ENCODE measurements at places on chromosomes 12 and 14.

DNA sequence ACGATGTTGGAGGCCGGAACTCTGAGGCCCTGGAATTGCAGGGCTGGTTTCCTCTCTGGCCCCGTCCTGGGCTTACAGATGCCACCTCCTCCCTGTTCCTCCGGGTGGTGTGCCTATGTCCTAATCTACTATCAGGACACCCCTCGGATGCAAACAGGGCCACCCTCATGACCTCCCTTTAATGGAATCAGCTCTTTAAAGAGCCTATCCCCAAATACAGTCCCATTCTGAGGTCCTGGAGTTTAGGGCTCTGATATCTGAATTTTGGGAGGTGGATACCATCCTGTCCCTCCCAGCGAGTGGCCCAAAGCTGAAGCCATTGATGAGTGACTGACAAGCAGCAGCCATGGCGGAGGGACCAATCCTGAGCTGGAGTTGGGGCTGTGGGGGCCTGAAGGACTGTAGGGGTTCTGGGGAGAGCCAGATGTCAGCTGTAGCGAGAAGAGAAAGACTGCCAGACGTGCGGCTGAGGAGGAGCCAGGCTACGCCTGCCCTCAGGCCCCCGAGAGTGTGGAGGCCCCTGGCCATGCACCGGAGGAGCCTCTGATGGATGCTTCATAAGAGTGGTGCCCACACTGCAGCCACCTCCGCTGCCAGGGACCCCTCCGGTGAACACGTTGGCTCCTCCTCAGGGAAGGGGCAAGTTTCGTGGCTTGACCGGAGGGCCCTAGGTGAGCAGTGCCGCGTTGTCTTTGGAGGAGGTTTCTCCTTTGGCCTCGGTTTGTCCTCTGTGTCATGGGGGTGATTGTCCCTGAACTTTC is 100.2 kb downstream of the KIF26A start:
- DNase-seq, result no peak

- no peak for DNase-seq
Observed at GRCh38 chr14:53016491-53016890, 65.6 kb upstream of the FERMT2 start.

DNA sequence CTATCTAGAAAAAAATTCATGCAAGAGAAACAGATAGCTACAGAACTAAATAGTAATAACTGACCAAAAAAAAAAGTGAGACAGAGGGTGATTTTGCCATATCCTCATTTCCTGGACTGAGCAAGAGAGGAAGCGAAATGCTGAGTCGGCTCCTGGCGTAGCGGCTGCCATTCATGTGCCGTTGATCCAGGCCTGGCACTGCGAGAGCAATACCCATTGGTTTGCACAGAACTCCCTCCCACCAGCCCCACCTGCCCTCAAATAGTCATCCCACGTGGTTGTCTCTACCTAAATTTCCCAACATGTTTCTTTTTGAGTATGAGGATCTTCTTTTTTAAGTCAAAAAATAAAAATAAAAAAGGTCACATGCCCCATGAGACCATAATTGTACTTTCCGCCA is 9.4 kb upstream of the WNT5B start:
- DNase-seq, result no peak

DNA sequence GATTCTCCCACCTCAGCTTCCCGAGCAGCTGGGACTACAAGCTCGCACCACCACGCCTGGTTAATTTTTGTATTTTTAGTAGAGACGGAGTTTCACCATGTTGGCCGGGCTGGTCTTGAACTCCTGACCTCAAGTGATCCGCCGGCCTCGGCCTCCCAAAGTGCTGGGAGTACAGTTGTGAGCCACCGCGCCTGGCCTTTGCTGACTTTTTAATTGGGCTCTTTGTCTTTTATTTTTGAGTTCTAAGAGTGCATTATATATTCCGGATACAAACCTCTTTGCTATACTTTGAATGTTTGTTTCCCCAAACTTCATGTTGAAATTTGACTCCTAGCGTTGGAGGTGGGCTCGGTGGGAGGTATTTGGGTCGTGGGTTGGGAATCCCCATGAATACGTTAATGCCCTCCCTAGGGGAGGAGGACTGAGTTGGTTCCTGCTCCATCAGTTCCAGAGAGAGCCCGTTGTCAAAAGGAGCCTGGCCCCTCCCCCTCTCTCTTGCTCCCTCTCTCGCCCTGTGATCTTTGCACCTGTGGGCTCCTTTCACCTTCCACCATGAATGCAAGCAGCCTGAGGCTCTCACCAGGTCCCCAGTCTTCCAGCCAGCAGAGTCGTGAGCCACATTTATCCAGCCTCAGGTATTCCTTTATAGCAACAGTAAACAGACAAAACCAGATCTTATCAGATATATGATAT is 103.2 kb upstream of the EVL start:
- DNase-seq, result no peak

- peak; percentile 42 for DNase-seq
Observed at GRCh38 chr12:7130701-7131501, 730 bp downstream of the CLSTN3 start.

GRCh38 chr12:121232977-121233627 is 23.2 kb downstream of the P2RX4 start:
- DNase-seq, result no peak

GRCh38 chr12:100254876-100255275 is 12.0 kb downstream of the DEPDC4 start:
- DNase-seq, result no peak

GRCh38 chr12:118325081-118325480 is 47.6 kb downstream of the TAOK3 start:
- DNase-seq, result no peak

DNA sequence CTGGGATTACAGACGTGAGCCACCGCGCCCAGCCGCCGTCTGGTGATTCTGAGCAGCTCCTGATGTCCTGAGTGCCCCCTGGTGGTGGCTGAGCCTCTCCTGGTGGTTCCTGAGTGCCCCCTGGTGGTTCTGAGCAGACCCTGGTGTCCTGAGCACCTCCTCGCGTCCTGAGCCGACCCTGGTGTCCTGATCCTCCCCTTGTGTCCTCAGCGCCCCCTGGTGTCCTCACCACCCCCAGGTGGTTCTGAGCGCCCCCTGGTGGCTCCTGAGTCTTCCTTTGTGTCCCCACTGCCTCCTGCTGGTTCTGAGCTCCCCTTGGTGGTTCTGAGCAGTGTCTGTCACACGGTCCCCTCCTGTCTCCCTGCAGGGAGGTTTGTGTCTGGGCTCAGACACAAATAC is 1304.9 kb downstream of the TMEM121 start:
- DNase-seq, result peak; percentile 72

GRCh38 chr12:119406308-119406707 is 71.8 kb downstream of the CCDC60 start:
- no peak for DNase-seq

DNA sequence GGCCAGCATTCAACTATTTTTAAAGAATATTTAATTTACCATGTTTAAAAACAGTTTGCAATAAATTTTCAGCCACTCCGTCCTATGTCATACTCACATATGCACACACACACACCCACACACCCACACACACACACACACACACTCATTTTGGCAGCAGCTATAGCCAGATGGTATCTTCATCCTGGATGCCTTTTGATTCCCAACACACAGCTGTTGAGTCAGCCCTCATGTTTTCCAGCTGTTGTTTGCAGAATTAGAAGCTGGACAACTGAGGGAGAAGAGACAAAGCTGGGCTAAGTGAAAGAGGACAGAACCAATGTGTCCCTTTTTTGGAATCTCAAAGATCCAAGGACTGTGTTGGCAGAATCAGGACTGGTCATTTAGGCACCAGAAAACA is 80.0 kb upstream of the EGLN3 start:
- DNase-seq, result no peak

DNA sequence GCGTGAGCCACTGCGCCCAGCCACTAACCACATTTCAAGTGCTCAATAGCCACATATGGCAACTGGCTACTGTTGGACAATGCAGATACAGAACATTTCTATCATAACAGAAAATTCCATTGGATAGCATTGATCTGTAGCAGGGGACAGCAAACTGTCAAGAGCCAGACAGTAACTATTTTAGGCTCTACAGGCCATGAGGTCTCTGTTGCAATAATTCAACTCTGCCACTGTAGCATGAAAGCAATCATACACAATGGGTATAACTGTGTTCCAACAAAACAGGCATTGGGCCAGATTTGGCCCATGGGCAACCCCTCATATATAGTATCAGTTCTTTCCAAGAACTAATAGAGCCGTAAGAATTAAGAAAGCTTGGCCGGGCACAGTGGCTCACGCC is 8.0 kb downstream of the CSRNP2 start:
- DNase-seq, result no peak

DNA sequence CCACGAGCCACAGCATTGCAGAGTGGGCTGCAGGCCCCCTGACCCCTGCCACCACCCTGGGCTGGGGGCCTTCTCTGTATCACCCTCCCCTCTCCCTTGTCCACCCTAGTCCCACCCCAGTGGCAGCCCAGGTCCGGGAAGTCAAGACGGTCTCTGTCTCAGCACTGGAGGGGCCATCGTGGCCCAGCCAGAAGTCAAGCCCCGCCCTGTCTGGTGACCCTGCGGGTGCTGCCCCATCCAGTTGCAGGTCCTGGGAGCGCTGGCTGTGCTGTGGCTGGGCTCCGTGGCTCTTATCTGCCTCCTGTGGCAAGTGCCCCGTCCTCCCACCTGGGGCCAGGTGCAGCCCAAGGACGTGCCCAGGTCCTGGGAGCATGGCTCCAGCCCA is 2.7 kb downstream of the PLD4 start:
- DNase-seq, result no peak

- DNase-seq, result no peak
Observed at GRCh38 chr14:87002776-87003175, 990.2 kb downstream of the GALC start.

DNA sequence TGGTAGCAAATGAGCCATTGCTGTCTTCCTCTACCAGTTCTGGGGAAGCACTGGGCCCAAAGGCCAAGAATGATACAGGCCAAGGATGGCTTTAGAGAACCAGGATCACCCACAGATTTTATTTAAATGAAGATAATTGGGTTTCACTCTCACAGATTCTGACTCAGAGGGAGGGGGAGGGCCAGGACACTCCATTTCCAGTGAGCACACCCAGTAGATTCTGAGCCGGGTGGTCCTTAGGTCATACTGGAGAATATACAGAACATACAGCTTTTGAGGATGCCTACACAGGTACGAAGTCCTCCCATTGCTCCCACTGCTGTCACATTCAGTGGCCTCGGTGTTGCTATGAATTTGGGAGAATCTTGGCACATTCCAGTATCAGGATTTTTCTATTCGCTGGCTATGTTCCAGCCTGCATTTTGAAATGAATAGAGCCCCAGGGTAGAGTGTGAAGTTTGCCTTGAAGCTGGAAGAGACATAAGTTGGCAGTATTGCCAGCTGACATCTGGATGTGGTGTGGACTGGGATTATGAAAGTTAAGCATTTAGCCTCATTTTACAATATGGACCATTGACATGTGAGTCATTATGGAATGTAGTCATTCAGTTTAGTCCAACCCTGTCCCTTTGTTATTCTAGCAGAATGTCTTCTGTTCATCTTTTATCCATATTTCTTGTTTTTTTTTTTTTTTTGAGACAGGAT is 45.8 kb upstream of the POC1B start:
- no peak for DNase-seq

DNA sequence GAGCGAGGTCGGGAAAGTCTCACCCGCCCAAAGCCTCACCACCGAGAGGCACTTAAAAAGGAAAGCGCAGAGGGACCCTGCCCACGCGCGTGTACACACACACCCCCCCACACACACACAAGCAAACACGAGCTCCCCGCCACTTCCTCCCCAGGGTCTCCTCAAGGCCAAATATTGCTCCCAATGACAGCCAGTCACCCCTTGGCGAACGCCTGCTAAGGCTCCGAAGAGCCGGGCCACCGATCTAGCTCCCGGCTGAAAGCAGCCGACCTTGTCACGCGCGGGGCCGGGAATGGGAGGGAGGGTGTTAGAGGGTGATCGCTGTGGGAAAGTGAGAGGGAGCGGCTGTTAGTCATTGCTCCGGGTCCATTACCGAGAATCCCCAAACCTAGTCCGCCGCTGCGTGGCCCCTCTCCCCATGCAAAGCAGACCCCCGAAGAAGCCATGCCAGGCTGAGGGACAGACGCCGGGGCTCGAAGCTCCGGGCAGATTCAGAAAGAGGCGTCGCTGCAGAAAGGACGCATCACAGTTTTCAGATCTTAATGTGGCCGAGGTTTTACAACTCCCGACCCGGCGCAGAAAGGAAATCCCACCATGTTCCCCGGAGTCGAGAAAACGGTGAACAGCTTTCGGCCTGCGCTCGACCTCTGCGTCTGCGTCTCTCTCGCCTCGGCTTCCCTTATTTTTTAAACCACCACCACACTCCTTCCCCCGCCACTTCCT is 2.6 kb downstream of the BMP4 start:
- DNase-seq, result no peak

DNA sequence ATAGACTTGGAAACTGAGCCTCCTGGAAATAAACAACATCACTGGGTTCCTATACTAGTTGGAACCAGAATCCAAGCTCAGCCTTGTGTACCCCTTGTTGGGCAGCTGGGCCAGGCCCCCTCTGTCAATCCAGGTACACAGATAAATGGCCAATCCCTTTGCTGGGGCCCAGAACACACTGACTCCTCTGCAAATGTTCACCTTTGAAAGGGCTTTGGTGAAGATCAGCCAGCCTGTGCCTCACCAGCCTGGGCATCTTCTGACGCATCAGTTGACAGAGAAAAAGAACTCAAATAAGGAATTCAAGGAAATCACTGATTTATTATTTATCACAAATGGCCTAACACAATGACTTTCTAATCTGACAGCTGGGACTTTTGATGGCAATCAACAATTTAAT is 1090.2 kb downstream of the BCL11B start:
- DNase-seq, result no peak

GRCh38 chr12:27013611-27014084 is 536 bp downstream of the TM7SF3 start:
- DNase-seq, result peak; percentile 68

- no peak for DNase-seq
Observed at GRCh38 chr14:35223927-35224326, 68.3 kb upstream of the PSMA6 start.

DNA sequence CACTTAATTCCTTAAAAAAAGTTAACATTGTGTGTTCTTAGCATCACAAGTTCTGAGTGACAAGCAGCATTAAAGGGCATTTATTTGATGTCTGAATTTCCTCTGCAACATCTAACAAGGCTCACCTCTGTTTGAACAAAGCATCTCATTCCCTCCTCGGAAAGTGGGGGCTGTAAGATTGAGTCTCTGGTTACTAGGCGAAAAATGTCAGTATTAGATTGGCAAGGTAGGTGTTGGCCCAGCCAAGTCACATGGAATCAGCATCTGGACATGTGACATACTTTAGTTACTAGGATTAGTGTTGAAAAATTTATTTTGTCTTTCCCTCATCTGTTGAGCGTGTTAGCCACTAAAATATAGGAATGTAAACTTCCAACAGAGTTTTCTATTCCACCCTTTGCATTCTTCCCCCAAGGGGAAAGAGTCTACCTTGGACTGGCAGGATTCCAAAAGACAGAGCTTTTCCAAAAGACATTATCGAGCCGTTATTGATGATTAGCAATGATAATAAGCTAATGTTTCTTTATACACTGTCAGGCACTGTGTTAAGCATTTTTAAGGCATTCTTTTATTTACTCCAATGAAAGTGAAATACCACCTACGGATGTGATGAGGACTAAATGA is 194.9 kb upstream of the BTG1 start:
- DNase-seq, result peak; percentile 46
